AG04449 (cell line): ENCODE measurements at places on chromosomes 4 and X.
A peak's percentile ranks its signal among the peaks of the same experiment; 100 is the strongest.

DNA sequence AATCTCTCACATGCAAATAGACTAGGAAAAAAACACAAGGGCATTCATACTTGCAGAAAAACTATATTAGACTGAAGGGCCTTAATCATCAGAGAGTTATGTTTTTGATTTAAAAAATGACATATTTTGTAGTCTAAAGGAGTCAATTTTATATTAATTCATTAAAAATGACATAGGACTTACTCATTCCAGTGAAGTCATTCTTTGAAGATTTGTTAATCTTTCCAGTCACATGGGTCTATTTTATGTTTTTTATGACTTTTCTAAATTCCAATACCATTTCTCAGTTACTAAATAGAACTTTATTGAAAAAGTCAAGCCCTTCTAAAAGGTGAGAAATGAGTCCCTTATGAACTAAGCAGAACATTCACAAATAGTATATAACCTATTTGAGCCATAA is 743.8 kb upstream of the INTU start:
- DNase-seq, result peak; percentile 56

DNA sequence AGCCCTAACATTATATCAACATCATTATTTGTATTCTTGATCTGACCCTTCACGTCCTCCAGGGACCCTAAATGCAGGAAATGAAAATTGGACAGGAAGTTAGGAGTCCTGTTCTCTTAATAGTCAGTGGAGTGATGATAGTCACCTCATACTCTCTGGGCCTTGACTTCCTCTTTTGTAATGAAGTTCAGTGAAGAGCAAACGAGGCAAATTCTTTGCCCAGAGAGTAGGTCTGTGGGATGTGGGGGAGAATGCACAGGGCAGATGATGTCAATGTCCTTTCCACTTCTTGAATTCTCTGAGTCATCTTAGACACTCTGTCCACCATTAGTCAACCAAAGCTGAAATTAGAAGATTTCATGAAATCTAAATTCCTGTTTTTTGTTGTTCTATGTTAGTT is 17.1 kb upstream of the GPRIN3 start:
- DNase-seq, result no peak

GRCh38 chrX:40177117-40177430 is 79.3 kb upstream of the BCOR start:
- DNase-seq, result no peak

- no peak for DNase-seq
These were observed 63.0 kb upstream of the ENPP6 start for GRCh38 chr4:184280591-184281071.

GRCh38 chr4:182018691-182019090 is 224.5 kb upstream of the TENM3 start:
- DNase-seq, result no peak

DNA sequence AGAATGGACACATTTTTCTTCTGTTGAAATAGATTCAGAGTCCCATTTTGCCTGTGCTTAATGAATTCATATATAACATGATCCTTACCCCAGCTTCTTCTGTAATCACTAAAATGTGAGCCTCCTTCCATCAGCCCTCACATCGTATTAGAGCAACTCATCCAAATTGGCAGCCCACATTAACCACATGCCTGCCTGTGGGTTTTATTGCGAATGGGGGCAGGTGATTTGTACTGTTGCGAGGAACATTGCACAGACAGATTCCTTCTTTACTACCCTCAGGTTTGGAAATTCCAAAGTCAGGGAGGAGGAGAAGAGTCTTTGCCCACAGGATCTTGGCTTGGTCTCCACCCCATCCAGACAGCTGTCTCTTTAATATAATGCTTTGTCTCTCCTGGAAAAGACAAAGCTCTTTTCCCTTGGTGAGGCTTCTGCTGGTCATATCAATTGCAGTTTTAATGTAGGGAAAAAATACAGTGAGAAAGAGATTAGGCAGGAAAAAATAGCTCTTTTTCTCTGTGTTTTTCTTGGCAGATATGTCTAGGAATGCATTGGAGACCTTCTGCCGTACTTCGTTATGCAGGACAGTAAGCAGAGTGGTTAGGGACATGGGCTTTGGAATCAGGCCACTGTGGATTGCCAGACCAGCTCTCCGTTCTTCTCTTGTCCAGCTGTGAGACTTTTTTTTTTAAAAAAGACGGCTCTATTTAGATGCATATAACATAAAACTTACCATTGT is 371.2 kb downstream of the AFF2 start:
- DNase-seq, result peak; percentile 73

DNA sequence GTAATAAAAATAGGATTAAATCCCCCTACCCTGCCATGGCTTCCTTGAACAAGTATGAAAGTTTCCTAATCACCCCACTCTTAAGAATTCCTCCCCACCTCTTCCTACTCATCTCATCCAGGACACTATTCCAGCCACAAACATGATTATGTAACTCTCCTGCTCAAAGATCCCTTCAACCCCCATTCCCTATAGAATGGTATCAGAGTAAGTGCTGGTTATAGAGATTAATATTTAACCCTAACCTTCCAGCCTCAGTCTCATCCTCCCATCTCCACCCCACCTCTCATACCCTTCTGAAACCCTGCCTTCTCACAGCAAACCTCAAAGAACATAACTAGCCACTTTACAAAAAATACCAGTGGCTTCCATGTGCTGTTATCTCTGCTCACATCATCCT is 155.1 kb downstream of the PPP3CA start:
- no peak for DNase-seq
